Cardiac atrium fibroblast (primary cell): ENCODE measurements at places on chromosomes 6 and 20. TPM values are rescaled to one million over a fixed set of nuclear protein-coding genes. Genes with fewer than 3 reads are reported as not detected.

DEFB128 gene
- total RNA-seq: not detected in 2 replicates

TREML1 gene
- not detected in 2 replicates for total RNA-seq

FBXO9 gene
- 35.9 and 46.2 TPM in 2 replicates for total RNA-seq

SPDEF gene
- not detected in 2 replicates for total RNA-seq

OXT gene
- total RNA-seq: not detected in 2 replicates

MAP7 gene
- total RNA-seq: 0.32 and 0.90 TPM in 2 replicates

CRISP3 gene
- total RNA-seq: not detected in 2 replicates

TP53TG5 gene
- total RNA-seq: not detected in 2 replicates

RAB5IF gene
- total RNA-seq: 98.3 and 102 TPM in 2 replicates

VGLL2 gene
- not detected in 2 replicates for total RNA-seq

SEMG1 gene
- not detected in 2 replicates for total RNA-seq

SLC32A1 gene
- total RNA-seq: not detected in 2 replicates

KHDC1 gene
- 1.4 and 2.1 TPM in 2 replicates for total RNA-seq

MROH8 gene
- 0.36 and 1.9 TPM in 2 replicates for total RNA-seq

BNIP5 gene
- total RNA-seq: not detected in 2 replicates

HLA-DRB5 gene
- not detected in 2 replicates for total RNA-seq

HTR1B gene
- total RNA-seq: 0.49 and 1.4 TPM in 2 replicates

BACH2 gene
- total RNA-seq: under 0.01 and 1.3 TPM in 2 replicates

MDFI gene
- 9.6 and 13.7 TPM in 2 replicates for total RNA-seq

TCP11 gene
- not detected in 2 replicates for total RNA-seq

TRIM40 gene
- total RNA-seq: not detected in 2 replicates

ULBP1 gene
- 2.0 and 2.1 TPM in 2 replicates for total RNA-seq

CYP24A1 gene
- total RNA-seq: not detected in 2 replicates

TEAD3 gene
- 12.5 and 13.0 TPM in 2 replicates for total RNA-seq

STAU1 gene
- 61.2 and 65.9 TPM in 2 replicates for total RNA-seq

CYP39A1 gene
- total RNA-seq: not detected in 2 replicates
